ENCODE measurements at places on chromosomes 2 and 18.

GRCh38 chr2:170362313-170362870, 184.4 kb downstream of the MYO3B start:
- DNase-seq: no peak

GRCh38 chr2:20438334-20439192, 8.3 kb upstream of the RHOB start:
- DNase-seq: peak; percentile 84

GRCh38 chr2:177028296-177028695, 184.3 kb upstream of the HNRNPA3 start:
- no peak for DNase-seq

DNA sequence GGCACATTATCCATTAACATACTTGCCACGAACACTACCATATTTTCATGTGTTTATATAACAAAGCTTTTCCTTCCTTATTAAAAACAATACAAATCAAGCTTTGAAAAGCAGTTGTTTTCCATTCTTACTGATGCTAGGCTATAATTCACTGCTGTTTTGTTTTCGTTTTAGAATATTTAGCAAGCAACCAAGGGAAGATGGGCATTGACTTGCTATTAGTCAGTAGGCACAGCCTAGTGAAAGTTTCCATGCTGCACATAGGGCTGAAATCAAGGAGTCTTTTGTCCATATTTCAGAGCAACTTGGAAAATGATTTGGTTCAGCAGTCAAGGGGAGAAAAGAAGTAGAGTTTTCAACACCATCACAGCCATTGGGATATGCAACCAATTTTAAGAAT, 31.3 kb downstream of the BCL2 start:
- DNase-seq: no peak

DNA sequence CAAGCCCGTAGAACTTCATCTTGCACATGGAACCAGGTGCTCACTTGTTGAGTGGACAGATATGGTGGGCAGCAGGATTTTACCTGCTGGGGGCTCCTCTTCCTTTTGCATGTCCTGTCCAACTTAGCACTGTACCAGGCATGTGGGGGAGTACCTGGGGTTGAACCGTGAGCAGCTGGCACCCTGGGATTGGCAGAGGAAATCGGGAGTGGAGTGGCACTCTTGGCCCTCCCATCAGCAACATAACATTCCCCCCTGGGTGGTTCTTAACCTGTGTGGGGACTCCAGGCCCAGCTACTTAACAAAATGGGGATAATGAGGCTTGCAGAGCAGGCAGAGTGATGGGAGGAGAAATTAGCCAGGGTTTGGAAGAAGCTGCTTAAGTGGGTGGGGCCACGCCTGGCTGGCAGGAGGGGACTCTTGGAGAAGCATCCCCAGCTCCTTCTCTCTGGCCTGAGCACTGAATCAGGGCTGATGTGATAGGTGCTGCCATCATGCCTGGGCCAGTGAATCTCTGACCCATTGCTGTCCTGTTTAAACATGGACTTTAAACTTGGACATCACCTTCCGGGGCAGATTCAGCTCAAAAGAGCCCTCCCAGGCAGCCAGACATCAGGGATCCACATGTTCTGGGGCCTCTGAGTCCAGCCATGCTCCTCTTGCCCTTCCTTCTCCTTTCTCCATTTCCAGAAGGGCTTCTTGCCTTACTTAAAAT, 15.5 kb downstream of the FOSL2 start:
- no peak for DNase-seq

DNA sequence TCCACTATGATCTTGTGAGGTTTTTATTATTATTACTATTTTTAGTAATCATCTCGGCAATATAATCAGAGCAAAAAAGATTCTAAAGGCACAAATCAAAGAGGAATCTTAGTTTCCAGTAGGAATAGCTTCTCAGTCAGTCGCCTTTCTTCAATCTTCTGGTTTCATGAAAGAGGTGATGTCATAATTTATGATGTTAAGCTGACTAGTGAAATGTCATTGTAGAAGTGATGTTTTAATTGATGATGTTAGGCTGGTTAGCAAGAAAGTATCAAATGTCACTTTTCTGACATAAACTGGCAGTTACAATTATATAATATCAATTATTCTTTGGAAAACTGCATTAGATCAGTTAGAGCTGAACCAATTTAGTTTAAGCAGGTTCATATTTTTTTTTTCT, 476.7 kb upstream of the ETAA1 start:
- DNase-seq: no peak

GRCh38 chr2:218472988-218473387, 54.1 kb downstream of the VIL1 start:
- DNase-seq: peak; percentile 51

GRCh38 chr2:136135921-136136906, 18.3 kb upstream of the CXCR4 start:
- peak; percentile 50 for DNase-seq

DNA sequence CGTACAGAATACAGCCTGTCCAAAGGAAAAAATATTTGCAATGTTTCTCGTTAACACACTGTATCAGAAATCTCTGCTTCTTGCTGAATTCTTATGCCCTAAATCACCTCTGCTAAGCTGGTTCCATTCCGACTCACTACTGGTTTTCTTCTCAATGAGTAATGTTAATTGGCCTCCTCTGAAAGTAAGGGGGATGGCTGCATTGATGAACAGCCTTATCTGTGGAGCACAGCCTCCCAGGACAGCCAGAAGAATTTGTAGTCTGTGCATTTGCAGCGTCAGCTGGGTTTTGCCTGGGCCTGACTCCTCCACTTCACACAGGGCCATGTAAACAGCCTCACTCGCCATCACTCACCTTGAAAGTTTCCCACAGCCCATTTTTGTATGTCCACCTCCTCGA, 127.7 kb downstream of the RNF152 start:
- DNase-seq: no peak

GRCh38 chr2:219510512-219511135, 3.7 kb upstream of the ASIC4 start:
- no peak for DNase-seq

GRCh38 chr2:71618327-71619113, 165.2 kb downstream of the DYSF start:
- DNase-seq: no peak

DNA sequence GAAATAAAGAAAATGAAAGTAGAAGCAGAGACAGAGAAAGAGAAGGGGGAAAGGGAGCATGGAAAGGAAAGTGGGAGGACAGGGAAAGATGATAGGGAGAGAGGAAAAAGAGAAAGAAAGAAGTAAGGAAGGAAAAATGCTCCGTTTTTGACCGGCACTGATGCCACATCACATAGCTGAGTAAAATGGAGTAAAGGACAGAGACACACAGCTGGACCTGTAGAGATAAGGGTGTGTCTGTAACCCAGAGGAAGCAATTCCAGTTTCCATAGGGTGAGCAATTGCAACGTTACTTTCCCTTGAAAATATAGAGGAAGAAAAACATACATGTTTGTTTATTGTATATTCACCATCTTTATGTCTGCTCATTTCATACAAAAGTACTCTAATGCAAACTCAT, 1866.9 kb upstream of the PIK3C3 start:
- no peak for DNase-seq

DNA sequence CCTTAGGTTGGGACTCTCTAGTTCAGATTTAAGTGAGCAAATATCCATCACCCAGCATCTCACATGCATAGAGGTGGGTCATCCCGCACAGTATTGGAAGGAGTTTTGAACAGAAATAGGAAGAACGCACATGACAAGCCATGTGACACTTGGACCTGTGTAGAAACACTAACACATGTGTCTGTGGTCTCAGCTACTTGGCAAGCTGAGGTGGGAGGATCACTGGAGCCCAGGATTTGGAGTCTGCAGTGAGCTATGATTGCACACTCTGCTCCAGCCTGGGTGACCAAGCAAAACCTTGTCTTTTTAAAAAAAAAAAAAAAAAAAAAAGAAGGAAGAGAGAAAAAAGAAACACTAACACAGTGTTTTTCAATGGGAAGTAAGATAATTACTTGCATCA, 5.4 kb upstream of the MTCL1 start:
- DNase-seq: peak; percentile 44

- no peak for DNase-seq
These were observed 433.2 kb downstream of the FBXO15 start for GRCh38 chr18:73714466-73714865.

GRCh38 chr2:25470806-25471205, 129.1 kb upstream of the DNMT3A start:
- DNase-seq: no peak

- peak; percentile 91 for DNase-seq
These were observed 85.4 kb upstream of the ZCCHC2 start for GRCh38 chr18:62437235-62438017.

GRCh38 chr2:149562324-149562723, 25.3 kb downstream of the MMADHC start:
- no peak for DNase-seq

DNA sequence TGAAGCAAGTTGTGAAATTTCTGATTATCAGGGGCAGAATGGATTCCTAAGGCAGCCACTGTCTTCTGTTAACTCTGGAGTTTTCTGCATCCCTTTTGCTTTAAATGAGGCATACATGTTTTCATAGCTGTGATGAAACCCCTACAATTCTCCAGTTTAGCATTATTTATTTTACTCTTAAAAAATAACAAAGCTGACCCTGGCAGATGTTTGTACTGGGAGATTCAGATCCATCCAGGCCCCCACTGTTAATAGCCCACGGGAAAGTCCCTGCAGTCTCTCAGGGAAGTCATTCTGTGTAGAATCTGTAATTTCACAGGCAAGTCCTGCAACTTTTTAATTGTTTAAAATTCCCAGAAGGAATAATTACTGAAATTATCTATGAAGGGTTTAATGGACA, 353 bp upstream of the SULT1C4 start:
- DNase-seq: no peak

DNA sequence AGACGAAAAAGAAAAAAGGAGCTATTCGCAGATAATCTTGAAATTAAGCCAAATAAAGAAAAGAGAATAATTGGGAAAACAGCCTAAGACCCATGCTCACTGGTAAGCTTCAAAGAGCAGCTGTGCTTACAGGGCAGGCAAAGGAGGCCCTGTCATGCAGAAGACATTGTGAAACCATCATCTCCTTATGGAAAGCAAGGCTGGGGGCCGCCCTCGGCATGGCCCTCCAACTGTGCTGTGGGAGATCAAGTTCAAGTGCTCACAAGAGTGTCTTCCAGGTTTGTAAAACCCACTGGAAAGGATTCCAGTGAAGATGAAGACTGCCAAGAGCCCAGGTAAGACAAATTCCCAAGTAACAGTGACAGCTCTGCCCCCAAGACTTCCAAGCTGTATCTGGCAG, 32.2 kb downstream of the ACVR1 start:
- DNase-seq: no peak

GRCh38 chr2:159286709-159287441, 372 bp upstream of the WDSUB1 start:
- DNase-seq: peak; percentile 99

DNA sequence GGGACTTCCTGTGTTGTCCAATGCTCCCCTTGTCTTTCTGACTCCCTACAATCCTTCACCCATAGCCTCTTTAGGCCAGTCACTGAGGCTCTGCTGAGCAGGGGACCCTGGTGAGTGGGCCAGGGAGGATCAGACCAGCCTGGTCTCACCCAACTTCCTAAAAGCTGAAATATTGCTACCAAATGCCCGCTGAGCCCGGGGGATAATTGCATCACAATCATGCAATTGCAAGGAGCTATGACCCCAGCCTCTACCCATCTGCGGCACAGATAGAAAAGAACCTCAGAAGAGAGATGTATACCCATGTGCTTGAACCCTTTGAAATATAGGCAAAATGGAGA, 3.7 kb upstream of the SP100 start:
- peak; percentile 52 for DNase-seq

DNA sequence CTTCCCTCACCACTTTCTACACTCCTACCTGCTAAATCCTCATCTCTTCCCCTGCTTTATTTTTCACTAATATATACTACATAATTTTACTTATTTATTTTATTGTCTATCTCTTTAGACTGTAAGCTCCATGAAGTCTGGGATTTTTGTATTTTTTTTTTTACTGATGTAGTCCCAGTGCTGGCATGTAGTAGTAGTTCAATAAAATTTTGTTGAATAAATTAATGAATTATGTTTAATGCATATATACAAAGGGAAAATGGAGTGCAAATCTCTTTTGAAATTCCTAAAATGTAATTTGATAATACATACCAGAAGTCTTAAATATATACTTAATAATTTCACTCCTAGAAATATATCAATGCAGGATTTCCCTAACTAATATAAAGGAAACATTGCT, 7.1 kb upstream of the NABP1 start:
- no peak for DNase-seq

DNA sequence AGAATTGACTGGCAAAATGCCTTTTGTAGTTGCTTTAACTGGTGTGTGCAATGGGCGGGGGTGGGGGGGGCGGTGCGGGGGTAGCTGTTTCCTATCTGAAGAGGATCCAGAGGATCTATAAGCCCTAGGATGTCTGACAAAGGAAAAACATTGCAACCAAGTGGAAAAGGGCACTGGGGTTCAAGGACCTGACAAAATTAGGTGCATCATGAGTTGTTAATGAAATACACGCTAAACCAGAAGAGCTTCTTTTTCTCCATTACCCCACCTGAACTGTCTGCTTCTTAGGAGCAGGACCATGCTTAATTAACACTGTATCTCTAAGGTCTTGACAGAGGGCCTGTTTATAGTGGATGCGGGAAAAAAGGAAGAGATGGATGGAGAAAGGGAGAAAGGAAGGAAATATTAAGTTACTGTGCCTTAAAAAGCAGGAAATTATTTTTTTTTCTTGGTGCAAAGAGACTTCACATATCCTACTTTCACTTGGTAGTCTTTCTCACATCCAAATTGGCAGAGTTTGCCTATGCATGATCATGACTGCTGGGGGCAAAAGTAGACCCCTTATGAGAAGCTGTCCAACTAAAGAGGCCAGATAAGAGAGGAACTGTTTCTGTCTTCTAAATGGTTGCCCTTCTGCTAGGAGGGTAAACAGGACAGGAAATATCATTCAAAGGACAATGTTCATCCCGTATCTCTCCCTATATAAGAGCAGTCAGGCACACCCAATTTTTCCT, 4.6 kb downstream of the RND3 start:
- DNase-seq: no peak

DNA sequence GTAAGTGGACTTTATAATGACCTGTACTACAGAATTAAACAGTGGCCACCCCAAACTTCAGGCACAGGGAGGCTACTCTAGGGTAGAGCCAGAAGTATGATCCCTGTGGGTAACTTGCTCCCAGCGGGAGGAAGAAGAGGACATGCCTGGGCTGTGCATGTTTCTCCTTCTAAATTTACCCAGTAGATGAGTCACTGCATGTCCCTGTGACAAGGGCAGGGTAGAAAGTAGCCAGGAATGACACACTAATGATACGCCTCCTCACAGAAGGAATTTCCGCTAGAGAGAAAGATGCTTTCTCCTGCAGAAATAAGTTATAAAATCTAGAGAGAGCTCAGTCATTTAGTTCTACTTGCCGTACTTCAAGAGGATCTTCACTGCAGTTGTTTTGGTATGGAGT, 7.5 kb downstream of the ACYP2 start:
- DNase-seq: no peak

DNA sequence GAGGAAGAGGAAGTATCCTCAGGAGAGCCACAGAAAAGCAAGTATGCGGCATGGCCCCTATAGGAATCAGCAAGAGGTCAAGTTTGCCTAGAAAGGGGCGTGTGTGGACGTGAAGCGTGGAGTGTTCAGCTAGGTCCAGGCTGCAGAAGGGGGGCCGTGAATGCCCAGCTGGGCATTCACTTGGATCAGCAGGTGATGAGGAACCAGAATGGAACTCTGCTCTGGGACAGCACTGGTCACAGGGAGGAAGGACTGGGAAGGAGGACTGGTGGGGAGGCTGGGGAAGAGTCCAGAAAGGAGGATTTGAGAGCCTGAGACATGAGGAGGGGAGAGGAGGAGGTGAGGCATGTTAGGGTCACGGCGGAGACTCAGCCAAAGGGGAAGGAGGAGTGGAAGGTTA, 19.8 kb downstream of the STAT1 start:
- no peak for DNase-seq

GRCh38 chr2:105969552-105969951, 224.5 kb downstream of the UXS1 start:
- DNase-seq: peak; percentile 12
